Activated CD4-positive, CD25-positive, alpha-beta regulatory T cell (primary cell): ENCODE measurements at places on chromosomes 2 and 18.

- no peak for DNase-seq
These were observed 59.5 kb downstream of the R3HDM1 start for GRCh38 chr2:135590619-135591260.

GRCh38 chr18:23151414-23152099 lies 16.3 kb downstream of the CABLES1 start:
- no peak for DNase-seq

- no peak for DNase-seq
These were observed 58.1 kb downstream of the CYP1B1 start for GRCh38 chr2:38017836-38018235.

DNA sequence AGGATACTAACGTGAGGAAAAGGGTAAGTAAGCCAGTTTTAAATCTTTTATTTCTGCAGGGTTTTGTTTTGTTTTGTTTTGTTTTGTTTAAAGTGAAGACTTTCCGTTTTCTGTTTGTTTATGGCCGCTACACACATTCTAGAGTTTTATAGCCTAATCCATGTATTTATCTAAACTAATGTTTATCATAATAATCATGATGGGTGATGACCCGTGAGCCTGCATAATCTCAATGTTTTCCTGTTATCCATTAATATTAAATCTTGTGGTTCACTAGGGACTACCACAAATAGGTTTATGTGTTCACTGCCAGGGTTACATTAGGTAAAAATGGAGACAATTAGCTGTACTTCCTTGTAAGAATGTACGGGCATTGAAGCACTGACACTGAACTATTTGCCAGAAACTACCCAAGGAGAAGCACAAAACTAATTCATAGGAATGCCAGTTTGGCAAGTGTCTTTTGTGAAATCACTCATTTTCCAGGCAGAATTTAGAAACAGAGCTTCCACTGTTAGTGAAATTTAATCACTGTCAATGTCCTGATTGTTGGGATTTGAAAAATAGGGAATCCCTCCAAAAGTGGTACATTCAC lies 574.8 kb downstream of the LRP1B start:
- DNase-seq: no peak

GRCh38 chr2:213252206-213252605 lies 32.1 kb upstream of the SPAG16 start:
- no peak for DNase-seq
